ENCODE measurements at places on chromosomes 4 and X.

DNA sequence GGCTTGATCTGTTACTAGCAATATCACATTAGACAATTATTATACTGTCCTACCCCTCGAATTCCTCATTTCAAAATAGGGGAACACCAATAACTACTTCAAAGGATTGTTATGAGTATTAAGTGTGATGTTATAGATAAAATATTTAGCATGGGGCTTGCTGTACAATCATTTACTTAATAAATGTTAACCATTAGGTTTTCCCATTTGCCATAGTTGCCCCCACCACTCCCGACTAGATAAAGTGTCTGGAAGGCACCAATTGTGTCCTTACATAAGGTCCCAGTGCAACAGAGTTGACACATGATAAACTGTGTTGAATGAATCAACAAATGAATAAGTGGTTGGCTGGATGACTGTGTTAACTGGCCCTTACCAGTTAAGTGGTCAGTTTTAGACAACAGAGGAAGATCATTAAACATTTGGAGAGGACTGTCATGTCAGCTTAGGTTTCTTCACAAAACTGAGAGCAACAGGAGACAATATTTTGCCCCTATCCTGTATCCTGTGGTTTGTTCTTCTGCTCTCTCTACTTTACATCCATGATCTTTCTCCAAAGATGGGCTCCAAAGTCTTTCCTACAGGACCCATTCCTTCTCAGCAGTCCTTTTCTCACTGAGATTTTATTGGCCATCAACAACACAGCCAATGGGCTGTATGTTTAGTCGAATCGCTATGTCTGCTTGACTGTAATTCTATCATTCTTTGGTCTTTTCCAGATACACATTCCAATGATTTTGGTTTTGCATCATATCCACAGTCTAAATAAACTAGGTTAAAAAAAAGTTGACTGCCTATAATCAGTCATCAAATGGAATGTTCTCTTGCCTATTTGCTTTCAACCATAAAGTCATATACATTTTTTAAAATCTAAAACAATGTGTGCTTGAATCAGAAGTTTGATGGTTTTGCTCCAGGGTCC lies 74.4 kb downstream of the RNF150 start:
- DNase-seq = no peak

- no peak for DNase-seq
These were observed 27.5 kb upstream of the CWH43 start for GRCh38 chr4:48958582-48958981.

DNA sequence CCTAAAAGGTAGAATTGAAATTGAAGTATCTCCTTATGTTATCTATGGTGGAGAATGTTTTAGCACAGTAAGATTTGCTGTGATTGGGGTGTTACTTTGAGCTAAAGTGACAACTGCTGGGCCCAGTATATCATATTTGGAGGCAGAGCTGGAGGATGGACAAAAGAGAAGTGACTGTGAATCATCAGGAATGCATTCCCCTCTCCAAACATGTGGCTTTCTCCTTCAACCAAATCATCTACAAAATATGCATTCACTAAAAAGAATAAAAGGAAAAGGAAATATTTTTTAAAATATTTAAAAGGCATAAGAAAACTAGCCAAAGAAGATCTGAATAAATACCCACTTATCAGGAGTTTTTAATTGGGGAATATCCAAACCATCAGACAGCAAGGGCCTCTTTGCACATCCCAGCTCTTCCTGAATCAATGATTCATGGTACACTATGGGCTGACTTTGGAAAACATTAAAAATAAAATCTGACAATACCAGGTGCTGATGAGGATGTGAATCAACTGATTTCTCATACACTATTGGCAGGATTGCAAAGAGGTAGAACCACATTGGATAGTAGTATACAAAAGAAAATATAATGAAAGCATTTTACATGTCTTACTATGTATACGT lies 671.7 kb upstream of the NR3C2 start:
- DNase-seq = no peak

DNA sequence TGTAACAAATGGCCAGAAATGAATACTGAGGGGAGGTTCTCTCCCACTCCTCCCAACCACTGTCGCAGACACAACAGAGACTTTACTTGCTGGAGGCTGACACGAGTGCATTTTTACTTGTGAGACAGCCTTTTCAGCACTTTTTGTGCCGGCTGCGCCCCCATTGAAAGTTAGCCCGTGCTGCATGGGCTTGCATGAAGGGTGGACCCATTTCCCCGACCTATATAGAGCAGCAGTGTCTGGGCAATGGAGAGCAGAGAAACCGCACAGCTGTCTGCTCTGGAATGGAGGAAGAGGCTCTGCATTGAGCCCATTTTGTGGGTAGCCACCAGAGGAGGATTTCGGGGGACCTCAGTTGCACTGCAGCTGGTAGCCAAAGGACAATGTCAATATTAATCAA lies 208.8 kb downstream of the UGT8 start:
- no peak for DNase-seq

- DNase-seq = no peak
These were observed at the start of gene CXCL3 for GRCh38 chr4:74038425-74039314. Gene CXCL3, minus strand, starts transcription at chr4:74038689. Its CDS starts 78 bp downstream, at chr4:74038611.

DNA sequence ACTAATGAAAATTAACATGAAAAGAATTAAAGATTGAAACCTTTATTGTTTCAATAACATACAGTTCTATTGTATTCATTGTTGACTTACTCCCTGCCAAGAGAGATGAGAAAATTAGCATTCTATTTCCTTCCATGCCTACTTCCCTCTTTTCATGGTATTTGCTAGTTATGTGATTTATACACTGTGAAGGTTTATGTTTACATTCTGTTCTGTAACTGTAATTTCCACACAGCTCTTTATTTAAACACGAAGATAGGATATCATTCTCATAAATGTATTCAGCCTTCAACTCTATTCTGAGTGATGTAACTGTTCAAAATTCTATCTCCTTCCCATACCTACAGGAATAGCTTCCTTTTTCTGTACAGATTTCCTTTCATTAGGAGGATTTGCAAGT lies 6.6 kb downstream of the CCDC110 start:
- DNase-seq = no peak

GRCh38 chr4:112908511-112908910 lies 140.9 kb upstream of the ANK2 start:
- DNase-seq = no peak

- no peak for DNase-seq
These were observed 41.9 kb downstream of the WWC2 start for GRCh38 chr4:183140911-183141320.

- no peak for DNase-seq
These were observed 11.0 kb downstream of the BMX start for GRCh38 chrX:15511563-15511962.

GRCh38 chrX:40687169-40687568 lies 39.8 kb upstream of the CXorf38 start:
- DNase-seq = no peak

DNA sequence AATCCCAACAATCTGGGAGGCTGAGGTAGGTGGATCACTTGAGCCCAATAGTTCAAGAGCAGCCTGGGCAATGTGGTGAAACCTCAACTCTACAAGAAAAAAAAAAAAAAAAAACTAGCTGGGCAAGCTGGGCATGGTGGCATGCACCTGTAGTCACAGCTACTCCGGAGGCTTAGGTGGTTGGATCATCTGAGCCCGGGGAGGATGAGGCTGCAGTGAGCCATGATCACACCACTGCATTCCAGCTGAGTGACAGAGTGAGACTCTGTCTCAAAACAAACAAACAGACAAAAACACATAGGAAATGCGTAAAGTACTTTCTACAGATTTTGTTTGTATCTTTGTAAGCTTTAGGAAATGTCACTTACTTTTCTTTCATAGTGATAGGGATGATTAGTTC lies 307.2 kb upstream of the NR3C2 start:
- DNase-seq = no peak

- no peak for DNase-seq
These were observed 56.9 kb upstream of the SPRY1 start for GRCh38 chr4:123339507-123340380.

DNA sequence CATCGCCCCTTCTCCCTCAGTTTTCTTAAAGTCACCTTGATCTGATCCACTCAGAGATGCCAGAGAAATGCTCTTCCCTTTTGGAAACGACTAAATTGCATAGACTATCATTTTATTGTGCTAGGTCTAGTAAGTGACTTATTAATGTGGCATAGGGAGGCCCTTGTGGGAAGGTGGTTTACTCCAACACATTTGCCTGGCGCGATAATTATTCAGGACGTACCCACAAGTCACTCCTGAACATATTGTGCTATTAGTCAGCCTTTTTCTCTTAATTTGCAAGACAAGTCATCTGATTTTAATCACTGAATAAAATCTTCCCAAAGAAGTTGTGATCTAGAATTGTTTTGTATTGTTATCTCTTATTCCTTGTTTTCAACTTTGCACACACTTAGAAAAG lies 7.6 kb downstream of the ENPEP start:
- DNase-seq = no peak

- DNase-seq = no peak
These were observed 903.8 kb downstream of the STIM2 start for GRCh38 chr4:27764526-27764837.

GRCh38 chr4:2651998-2652397 lies 104.1 kb downstream of the TNIP2 start:
- DNase-seq = no peak

DNA sequence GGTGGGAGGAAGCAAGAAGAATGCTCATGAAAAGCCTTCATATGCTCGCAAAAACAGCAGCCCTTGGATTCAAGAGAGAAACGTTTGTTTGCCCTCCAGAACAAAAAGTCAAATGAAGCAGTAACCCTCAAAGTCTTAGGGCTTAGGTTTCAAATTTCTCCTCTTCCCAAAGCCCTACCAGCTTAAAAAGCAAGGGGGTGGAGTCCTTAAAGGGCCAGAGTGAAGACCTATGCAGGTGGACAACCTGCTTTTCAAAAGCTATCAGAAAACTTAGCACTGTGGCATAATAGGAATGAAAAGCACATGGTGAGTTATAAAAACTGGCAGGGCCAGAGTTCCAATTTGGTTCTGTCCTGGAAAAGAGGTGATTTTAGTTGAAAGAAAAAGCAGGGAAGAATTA lies 253.3 kb downstream of the NAP1L3 start:
- DNase-seq = no peak

GRCh38 chr4:124685851-124686250 lies 26.7 kb downstream of the ANKRD50 start:
- DNase-seq = no peak

DNA sequence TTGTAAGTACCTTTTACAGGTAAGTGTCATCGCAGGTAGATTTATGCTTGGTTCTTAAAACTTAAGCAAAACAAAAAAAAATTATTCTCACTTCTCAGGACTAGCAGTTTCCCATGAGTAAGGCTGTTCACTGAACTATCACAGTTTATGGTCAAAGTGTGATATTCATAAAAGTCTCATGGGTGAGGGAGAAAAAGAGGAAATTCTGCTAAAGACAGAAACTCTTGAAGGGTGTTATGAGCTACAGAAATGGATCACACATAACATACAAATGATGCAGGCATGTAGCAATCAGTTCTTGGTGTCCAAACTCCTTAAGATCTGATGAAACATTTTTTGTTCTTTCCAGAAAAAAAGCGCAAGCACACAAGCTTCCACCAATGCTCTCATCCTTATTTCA lies 8.5 kb downstream of the RAB9A start:
- DNase-seq = no peak

GRCh38 chr4:108350332-108350731 lies 181.6 kb upstream of the LEF1 start:
- no peak for DNase-seq

- no peak for DNase-seq
These were observed 110.8 kb upstream of the H2AZ1 start for GRCh38 chr4:100060765-100061416.

- DNase-seq = no peak
These were observed 71.4 kb upstream of the ADGRL3 start for GRCh38 chr4:61128682-61129081.
